ENCODE measurements at places on chromosomes 12 and 14.

GRCh38 chr12:125652681-125653080 lies 587.4 kb downstream of the AACS start:
- no peak for DNase-seq

- no peak for DNase-seq
Observed at GRCh38 chr14:102250636-102251035, 54.3 kb downstream of the MOK start.

GRCh38 chr14:58736606-58737005 lies 98.8 kb downstream of the DACT1 start:
- DNase-seq: no peak

GRCh38 chr12:91687052-91688017 lies 458.3 kb downstream of the BTG1 start:
- DNase-seq: no peak

GRCh38 chr12:94762259-94762942 lies 112.0 kb upstream of the TMCC3 start:
- no peak for DNase-seq

DNA sequence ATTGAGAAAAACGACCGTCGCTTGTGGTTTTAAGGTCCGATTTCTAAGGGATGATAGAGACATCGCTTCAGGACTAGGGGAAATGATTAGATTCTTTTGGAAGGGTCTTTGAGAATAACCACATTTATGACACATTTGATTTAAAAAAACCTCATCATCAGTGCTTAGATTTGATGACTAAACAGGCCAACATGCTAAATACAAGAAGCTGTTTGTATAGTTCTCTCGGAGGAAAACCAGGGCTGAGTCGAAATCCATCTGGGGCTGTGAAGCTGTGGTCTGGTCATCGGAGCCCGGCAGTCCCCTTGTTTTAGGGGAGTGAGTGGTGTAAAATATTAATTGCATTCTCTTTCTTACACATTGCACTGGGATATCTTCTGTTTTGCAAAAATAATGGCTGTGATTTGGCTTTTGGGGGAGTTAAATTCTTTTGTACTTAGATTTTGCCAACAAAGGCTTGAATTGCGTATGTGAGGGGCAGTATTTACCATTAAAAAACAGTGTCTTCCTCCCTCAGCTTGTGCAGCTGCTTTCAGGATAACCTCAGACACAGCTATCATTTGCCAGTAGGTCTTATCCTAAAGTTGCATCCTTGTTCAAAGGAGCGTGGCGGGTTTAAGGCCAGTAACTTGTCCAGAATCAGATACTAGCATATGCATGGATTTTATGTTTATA lies 550 bp downstream of the GNG2 start:
- no peak for DNase-seq

DNA sequence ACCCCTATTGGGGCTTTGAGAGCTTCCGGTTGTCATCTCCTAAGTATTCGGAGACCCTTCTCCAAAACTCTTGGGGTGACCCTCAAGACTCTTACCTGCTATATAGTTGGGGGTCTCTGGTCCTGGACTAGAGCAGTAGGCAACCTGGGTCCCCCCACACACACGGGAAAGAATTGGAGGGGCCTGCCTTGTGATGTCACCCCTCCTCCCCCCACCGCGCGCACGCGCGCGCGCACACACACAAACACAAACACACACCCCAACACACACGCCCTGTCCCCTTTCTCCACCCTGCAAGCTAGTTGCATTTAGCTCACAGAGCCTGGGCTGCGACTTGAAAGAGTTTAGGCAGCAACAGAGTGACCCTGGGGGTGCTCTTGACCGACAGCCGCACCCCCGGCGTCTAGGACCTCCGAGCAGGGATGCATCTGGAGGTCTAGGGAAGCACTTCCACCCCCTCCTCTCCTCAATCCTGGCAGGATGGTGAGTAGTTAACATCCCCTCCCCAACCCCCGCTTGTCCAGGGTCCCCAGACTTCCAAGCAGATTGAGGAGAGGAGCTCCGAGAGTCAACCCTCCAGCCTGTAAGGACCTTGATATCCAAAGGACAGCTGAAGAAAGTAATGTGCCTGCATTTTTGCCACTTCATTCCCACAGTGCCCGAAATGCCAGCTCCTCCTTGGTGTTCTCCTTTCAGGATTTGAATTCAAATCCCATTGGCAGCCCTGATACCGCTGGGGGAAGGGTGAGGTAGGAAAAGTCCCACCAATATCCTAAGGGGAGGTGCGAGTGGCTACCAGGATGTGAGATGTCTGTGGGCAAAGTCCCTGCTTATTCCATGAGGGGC lies 1.4 kb upstream of the DNAJC14 start:
- peak; percentile 71 for DNase-seq

GRCh38 chr14:22047115-22047514 lies 373.5 kb upstream of the OR4E1 start:
- no peak for DNase-seq

DNA sequence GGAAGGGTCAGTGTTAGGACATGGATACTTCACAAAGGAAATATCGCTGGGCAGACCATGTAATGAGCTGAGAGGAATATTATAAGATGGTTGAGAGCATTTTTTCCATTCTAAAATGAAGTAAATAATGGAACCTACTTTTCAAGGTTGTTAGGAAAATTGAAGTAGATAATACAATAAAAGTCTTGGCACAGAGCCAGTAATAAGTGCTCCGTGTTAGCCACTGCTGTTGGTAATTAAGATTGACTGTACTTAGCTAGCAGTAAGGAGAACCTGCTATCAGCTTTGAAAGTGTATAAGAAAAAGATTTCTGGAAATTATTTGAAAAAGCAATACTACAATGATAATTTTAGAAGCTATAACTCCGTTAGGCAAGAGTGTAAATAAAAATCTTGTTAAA lies 77.6 kb downstream of the SCAF11 start:
- DNase-seq: no peak

- DNase-seq: no peak
Observed at GRCh38 chr12:75738486-75738885, 227.1 kb upstream of the KRR1 start.

GRCh38 chr12:24415934-24416333 lies 466.5 kb upstream of the SOX5 start:
- no peak for DNase-seq

- DNase-seq: no peak
Observed at GRCh38 chr14:69358966-69359365, 39.1 kb downstream of the ERH start.

DNA sequence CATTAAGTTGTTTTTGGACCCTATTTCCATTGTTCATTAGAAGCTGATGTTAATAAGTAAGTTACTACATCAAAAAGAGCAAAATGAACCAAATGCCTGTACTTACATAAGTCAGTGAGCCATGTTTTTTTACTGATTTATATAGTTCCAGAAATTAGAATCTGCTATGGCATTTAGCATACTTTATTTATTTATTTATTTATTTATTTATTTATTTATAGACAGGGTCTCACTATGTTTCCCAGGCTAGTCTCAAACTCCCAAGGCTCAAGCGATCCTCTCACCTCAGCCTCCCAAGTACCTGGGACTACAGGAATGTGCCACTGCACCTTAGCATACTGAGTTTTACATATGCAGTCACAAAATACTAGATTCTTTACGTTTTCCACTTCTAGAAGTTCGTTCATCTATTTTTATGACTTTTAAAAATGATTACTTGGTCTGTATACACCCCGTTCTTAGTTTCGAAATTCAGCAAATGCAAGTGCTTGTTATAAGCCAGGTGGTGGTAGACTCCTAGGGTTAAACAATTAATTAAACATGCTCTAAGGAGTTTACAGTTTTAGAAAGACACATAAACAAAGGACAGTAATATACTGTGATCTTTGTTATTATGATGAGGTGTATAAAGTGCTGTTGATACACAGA lies 69.8 kb downstream of the SCFD1 start:
- no peak for DNase-seq

GRCh38 chr14:101737414-101738339 lies 23.8 kb upstream of the PPP2R5C start:
- no peak for DNase-seq

GRCh38 chr14:62084020-62084419 lies 321.8 kb downstream of the SNAPC1 start:
- DNase-seq: no peak

- DNase-seq: no peak
Observed at GRCh38 chr12:90076851-90077319, 368.2 kb upstream of the ATP2B1 start.

GRCh38 chr12:24615967-24616411 lies 332.9 kb downstream of the BCAT1 start:
- no peak for DNase-seq

DNA sequence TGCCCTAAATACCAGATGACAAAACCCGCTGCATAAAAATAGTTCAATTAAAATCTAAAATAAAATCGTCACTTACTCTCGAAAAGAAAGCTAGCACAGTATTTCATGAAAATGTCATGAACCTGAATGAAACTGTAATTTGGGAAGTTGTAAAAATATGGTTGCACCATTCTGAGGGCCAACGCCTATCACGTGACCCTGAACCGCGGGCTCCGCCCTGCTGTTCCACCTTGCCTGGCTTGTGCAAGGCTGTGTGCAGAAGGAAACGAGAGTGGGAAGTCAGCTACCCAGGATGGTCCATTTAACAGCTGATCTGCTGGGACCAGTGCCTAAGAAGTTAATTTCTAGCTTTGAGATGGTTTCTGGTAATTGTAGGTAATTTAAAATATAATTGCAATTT lies 91.7 kb upstream of the BMP4 start:
- DNase-seq: no peak

GRCh38 chr14:29351996-29352705 lies 575.5 kb downstream of the PRKD1 start:
- no peak for DNase-seq

- DNase-seq: no peak
Observed at GRCh38 chr12:56257491-56258067, 605 bp downstream of the ANKRD52 start.

DNA sequence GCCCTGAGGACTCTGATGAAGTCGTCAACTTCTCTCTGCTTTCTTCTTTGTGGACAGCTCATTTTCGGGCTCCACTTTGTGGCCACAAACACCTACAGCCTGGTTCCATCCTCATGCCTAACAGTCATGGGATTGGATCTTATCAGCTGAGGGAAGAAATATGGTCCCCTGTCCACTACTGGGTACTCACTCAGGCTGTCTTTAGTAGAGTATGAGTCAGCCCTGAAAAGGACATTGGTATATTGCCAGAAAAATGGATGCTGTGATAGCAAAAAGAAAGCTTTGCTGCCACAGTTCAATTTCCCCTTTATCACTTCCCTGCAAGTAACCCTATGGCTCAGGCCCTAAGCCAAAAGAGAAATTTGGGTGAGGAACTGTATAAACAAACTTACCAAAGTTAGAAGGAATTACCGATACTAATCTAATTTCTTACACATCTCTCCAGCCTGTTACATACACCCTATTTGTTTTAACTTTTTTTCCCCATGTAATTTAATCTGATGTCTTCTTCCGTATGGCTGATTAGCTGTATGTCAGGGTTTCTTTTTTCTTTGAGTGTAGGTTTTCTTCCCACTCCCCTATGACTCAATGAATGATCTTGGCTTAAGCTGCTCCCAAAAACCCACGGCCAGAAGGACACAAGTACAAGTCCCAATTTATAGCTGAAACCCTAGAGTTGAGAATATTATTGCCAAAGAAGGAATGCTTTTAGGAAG lies 29.1 kb downstream of the MTHFD1 start:
- no peak for DNase-seq

DNA sequence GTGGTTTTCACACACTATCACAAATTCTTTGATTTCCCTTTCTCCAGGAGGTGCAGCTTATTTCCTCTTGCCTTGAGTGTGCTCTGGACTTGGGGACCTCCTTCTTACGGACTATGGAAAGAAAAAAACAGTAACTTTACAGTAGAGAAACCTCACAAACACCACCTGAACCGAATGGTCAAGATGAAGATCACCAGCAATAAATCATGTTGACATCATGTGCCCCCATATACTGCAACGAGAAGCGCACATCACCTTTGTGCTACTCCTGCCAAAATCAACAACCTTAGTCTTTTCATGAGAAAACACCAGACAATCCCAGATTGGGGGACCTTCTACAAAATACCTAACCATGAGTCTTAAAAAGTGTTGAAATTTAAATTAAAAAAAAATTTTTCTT lies 13.3 kb upstream of the NYNRIN start:
- DNase-seq: no peak

DNA sequence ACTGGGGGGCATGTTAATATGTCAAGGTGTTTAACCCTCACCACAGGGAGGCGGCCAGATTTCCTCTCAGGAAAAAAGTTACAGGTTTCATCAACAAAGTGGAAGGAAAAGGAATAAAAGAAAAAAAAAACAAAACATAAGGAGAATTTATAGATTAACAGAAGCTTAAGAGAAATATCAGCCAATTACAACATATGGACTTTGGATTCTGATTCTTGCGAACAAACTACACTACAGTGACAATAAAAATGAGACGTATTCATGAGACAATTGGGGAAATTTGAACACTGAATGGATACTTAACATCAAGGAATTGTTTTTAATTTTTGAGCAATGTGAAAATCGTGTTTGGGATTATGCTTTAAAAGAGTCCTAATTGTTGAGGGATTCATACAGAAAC lies 60.4 kb downstream of the CALM1 start:
- DNase-seq: no peak

GRCh38 chr12:67299526-67299925 lies 30.4 kb downstream of the CAND1 start:
- DNase-seq: no peak

DNA sequence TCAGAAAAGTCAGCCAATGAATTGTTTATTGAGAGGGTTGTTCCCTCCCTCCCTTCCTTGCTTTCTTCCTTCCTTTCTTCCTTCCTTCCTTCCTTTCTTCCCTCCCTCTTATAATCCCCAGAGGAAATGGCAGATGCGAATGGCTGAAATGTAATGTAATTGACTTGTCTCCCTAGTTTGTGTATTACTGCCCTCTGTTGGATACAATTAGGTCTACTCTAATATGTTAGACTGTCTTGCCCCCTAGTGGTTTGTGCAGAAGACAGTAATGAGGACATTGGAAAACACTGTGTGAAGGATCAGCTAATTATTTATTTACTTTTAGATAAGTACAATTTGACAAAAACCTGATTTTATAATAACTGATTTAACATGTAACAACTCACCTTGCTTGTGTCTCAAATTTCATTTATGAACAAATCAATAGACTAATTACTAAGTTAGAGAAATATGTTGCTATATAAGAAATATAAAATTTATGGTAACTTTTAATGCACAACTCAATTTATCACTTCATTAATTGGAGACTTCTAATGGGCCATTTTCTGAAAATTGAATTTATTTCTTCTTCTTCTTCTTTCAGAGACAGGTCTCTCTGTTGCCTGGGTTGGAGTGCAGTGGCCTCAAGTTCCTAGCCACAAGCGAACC lies 229.8 kb upstream of the LRIG3 start:
- DNase-seq: no peak

GRCh38 chr12:93778306-93778705 lies 101.1 kb downstream of the CRADD start:
- no peak for DNase-seq

- no peak for DNase-seq
Observed at GRCh38 chr12:132213359-132214160, 69.3 kb downstream of the NOC4L start.

GRCh38 chr14:82046512-82047226 lies 513.0 kb upstream of the SEL1L start:
- DNase-seq: no peak

All from CD8-positive, alpha-beta memory T cell (primary cell).